ENCODE measurements at places on chromosomes 2 and 18.

DNA sequence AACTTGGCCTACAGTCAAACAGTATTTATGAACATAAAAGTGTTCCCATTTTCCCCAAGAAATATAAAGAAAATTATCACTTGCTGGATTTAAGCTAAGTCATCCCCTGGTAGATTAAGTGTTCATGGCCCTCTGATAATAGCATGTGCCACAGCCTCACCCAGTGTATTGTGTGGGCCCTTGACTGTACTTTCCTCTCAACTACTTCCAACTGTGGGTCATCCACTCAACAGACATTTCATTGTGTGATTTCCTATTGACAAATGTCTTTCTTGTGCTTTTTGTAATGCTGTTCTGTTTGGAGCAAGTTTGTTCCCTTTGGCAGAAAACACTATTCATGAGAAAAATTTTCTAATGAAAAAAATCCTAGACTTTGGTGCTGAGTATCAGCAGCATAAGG lies 48.4 kb upstream of the TMEM17 start:
- DNase-seq: no peak

- DNase-seq: no peak
Measured at GRCh38 chr2:108611021-108611420, 76.8 kb downstream of the LIMS1 start.

GRCh38 chr2:143030127-143030526 lies 99.1 kb upstream of the ARHGAP15 start:
- no peak for DNase-seq

DNA sequence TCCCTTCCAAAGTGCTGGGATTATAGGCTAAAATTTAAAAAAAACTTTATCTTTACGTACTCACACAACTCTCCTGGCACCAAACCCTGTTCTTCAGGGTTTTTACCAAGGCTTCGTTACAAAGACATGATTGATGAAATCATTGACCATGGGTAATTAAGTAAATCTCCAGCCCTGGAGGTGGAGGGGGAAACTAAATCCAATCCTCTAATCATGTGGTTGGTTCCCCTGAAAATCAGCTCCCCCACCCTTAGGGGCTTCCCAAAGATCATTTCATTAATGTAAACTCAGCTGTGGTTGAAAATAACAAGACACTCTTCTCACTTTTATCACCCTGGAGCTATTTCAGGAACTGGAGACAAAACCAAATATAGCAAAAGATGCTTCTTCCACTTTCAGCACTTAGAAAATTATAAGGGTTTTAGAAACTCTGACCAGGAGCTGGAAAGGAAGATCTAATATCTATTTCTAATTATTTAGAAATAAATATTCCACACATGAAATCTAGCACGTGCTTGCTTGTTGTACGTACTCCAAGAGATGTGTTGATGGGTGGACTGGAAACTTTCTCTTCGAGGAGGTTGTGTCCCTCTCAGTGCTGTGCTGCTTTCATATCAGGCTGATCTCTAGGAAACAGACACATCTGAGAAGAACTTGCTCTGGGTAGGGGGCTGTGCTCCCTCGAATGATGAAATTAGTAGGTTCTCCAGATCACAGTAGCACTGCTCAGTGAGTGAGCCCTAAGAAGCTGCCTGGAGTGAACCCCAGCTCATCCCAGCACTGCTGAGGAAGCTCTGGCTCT lies 67.2 kb downstream of the SMAD4 start:
- no peak for DNase-seq

- DNase-seq: no peak
Measured at GRCh38 chr2:206160125-206160806, 571 bp downstream of the EEF1B2 start.
